ENCODE measurements at places on chromosomes 2 and 18.

DNA sequence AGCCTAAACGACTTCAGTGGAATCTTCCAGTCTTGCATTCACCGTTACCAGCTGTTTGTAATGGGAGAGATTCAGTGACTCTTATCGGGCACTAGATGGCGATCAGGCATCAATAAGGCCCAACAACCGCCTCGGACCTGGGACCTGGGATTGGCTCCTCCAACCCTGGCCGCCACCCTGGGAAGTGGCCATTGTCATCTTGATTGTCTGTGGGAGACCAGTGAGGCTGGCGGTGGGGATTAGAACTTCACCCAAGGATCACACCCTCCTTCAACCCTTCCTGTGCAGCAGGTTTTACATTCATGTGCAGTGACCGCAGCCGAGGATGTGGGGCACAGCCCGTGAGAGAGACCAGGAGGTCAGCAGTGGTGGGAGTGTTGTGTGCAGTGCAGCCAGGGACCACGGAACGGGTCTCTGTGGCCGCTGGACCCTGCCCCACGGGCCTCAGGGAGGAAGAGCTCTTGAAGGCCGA lies 85.3 kb downstream of the SPP2 start:
- peak; percentile 66 for DNase-seq

GRCh38 chr18:7953095-7953958 lies 386.2 kb downstream of the PTPRM start:
- DNase-seq = no peak

DNA sequence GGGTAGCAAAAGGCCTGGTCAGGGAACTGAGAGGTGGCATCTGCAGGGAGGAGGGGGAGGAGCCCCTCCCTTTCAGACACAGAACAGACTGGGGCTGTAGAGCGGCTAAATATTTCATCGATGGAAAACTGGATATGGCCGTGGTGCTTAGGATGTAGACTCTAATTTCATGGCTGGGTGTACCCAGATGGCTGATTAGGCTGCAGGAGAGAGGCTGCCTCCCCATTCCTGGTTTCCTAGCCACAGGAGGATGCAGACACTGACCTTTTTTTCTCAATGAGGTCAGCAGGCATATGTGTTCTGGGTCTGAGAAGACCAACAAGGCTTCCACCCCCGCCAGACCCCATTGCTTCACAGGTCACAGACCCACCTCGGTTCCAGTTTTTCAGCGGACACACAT lies 79.3 kb upstream of the STPG4 start:
- DNase-seq = no peak

- DNase-seq = no peak
Measured at GRCh38 chr18:36309436-36310391, 12.2 kb downstream of the FHOD3 start.

DNA sequence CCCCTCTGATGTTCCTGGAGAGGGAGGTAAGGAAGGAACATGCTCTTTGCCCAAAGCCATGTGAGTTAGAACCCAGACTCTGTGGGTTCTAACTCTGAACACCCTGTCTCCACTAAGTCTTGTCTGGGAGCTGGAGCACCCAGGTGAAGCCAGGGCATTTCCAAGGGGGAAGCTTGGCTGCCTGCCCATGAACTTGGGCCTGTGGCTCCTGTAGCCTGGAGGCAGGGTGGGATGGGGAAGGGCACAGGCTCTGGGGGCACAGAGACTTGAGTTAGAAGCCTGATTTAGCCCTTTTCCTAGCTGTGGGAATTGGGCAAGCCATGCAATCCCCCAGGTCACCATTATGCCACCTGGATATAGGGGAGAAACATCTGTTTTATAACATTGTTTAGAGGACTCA lies 65.2 kb downstream of the LBH start:
- DNase-seq = no peak

- no peak for DNase-seq
Measured at GRCh38 chr2:238845583-238846377, 2.1 kb upstream of the TWIST2 start.

- DNase-seq = no peak
Measured at GRCh38 chr2:242022550-242023290, 153.2 kb downstream of the RTP5 start.

Data from right forelimb (tissue), 1 donor.